ENCODE measurements at places on chromosomes 6 and 20.

GRCh38 chr6:145360865-145361264 lies 374.5 kb downstream of the EPM2A start:
- DNase-seq, result no peak

- DNase-seq, result no peak
These were observed 59.0 kb downstream of the HIVEP1 start for GRCh38 chr6:12071064-12071615.

DNA sequence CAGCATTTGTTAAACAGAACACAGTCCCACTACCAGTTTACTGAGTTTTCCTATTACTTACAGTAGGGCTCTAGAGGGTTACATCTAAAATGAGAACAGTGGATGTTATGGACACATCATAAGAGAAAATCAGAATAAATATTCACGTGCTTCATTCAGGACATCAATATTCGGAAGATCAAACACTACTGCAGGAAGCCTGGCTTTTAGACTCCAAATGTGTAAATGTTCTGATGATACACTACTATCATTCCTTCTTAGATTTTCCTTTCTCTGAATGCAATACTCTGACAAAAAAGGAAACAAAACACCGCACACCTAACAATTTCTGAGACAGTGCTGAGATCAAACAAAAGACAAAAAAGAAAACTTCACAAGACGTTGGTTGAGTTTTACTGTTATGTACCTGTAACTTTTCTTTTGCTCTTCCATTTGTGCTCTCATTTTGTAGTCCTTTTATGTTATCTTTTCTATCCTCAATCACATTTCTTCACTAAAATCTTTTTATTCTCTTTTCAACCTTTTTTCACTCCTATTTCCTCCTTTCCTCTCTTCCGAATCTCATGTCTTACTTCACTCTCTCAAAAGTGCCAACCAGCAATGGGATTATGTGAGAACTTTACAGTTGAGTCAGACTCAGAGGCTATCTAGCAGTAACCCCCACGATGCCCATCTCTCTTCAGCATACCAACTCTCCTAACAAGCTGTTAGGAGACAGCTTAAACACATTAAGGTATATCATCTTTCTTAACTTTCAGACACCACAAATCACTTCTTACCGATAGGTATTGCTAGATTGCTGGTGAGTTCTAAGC lies 1.7 kb downstream of the FAM184A start:
- DNase-seq, result no peak

DNA sequence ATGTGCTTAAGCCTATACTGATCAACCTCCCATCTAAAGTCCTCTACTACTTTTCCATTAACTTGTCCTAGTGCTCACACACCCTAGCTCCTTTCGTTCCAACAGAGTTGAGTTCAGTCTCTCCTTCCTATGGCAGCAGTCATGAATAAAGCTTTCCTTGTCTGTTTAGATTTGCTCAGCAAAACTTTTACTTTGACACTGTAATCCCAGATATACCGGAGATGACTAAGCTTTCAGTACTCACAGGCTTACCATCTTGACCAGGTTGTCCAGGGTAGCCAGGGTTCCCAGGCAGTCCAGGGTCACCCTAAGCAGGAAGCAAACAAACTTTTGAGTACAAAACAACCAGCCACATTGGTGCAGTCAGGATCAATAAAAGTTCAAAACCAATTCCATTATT lies 90.7 kb downstream of the COL21A1 start:
- DNase-seq, result no peak

DNA sequence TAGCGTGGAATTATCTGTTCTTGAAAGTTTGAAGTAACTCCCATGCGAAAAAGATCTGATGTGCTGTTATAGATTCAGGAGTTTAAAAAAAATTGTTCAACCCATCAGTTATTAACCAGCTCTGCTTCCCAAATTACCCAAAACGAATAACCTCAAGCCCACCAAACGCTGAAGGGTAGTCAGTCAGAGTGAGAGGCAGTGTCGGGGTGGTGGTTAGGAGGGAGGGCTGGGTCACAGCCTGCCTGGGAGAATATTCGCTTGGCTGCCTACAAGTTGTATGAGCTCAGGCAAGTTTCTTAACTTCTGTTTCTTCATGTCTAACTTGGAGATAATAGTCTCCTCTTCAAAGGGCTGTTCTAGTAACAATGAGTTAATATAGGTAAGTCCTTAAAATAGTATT lies 114.6 kb downstream of the JPH2 start:
- no peak for DNase-seq

- DNase-seq, result no peak
These were observed 220.4 kb downstream of the KHDC1L start for GRCh38 chr6:73004861-73005260.

- no peak for DNase-seq
These were observed 250.0 kb downstream of the HIVEP2 start for GRCh38 chr6:142695016-142695415.

GRCh38 chr6:5981126-5982026 lies 25.3 kb downstream of the NRN1 start:
- DNase-seq, result peak; percentile 37

- peak; percentile 81 for DNase-seq
These were observed 60.9 kb downstream of the RPRD1B start for GRCh38 chr20:38094373-38094891.

DNA sequence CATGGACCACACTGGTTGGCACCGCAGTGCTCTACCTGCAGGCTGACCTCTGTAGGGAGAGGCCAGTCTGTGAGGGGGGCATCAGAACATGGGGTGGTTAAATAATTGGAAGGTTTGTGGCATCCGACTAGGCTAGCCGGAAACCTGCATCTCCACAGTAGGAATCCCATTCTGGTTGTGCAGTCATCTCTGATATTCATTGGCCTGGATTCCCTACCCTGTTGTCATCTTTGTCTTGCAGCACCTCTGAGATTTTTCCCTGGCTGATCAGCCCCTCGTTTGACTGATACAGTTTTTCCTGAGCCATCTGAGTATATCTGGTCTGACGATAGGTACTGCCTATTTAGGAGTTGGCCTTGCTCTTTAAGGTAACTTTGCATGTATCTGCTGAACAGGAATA lies 259.4 kb downstream of the TMEM242 start:
- no peak for DNase-seq

DNA sequence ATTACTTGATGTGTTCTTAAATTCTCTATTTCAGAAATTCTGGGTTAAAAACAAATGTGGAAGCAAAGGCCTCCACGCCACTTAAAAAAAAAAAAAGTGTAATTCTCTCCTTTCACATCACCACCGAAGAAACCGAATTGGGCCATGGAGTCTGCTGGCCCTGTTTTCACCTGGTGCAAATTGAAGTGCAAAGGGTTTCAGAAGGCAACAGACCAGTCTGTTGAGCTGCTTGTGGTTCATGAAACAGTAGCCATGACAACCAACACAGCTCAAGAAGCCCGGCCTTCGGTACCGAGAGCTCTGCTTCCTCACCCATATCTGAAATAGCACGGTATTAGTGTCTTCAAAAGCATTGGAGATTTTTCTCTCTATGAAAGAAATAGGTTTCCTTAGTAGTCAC lies 63.1 kb downstream of the GMPR start:
- DNase-seq, result no peak

DNA sequence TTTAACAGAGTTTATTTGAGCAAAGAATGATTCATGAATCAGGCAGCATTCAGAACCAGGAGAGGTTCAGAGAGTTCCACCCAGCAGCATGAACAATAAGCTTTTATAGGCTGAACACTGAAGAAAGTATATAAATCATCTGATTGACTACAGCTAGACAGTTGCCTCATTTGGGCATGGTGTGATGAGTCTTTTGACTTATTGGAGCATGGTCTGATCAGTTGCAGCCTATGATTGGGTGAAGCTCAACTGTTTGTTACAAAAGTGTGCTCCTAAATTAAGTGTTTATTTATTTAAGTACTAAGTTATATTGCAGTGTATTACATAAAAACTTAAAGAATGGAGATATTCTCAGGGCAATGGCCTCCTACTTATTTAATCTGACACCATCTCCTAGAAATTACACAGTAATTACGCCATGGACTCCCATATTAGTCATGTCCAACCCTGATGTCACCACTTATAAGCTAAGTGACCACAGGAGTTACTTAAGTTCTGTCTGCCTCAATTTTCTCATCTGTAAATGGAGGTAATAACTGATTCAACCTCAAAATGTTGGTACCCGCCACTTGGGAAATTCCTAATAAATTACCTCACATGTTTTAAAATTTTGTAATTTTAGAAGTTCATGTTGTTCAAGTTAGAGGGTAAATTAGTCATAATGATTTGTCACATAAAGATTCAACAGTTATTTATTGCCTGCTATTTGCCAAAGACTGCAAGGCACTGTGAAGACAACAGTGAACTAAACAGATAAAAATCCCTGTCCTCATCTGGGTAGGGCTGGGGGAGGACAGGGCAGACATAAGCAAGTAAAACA lies 15.2 kb upstream of the ROS1 start:
- DNase-seq, result no peak

DNA sequence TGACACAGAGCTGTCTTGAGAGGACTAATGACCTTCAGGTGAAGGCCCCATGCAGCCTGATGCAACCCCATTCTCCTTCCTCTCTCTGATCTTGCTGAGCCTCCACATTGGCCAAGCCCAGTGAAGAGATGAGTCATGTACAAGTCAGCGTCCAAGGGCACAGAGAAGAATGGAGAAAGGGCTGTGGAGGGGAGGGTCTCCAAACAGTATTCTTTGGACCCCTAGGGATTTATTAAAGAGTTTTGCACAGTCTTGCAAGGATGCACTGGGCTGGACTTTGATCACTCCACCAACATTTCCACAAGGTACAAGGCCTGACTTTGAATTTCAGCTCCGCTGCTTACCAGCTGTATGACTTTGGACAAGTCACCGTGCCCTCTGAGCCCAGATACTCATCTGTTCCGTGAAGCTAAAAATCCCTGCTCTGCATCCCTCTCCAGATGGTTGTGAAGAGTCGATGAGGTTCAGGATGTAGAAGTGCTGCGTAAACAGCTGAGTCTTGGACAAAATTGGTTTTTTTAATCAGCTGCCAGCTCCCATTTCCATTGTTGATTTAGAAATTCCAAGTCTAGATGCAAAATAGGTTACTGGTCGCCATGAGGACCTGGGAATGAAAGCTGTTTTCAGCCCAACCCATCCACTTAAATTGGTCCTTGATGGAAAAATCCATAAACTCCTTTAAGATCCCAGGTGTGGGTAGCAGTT lies 14.1 kb upstream of the KCNG1 start:
- peak; percentile 49 for DNase-seq

GRCh38 chr6:156437121-156437879 lies 339.9 kb upstream of the ARID1B start:
- DNase-seq, result no peak

- no peak for DNase-seq
These were observed 9.4 kb downstream of the MDGA1 start for GRCh38 chr6:37688078-37688850.

DNA sequence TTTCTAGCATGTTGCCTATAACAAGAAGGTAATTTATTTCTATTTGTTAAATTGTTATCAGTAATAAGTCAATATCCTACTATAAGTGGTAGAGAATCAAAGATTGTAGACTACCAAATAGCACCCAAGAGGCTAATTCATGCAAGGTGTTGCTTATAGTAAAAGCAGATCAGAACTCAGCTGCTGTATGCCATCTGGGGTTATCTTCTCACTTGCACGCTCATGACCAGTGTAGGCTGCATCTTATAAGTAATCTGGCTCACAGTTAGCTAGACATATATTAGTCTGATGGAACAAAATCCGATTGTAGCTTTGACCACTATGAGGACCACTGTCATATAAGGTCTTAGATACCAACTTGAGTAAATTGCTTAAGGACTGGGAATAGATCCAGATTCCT lies 17.0 kb downstream of the TOP1 start:
- DNase-seq, result no peak

GRCh38 chr6:147117580-147117979 lies 86.6 kb upstream of the STXBP5 start:
- DNase-seq, result no peak

DNA sequence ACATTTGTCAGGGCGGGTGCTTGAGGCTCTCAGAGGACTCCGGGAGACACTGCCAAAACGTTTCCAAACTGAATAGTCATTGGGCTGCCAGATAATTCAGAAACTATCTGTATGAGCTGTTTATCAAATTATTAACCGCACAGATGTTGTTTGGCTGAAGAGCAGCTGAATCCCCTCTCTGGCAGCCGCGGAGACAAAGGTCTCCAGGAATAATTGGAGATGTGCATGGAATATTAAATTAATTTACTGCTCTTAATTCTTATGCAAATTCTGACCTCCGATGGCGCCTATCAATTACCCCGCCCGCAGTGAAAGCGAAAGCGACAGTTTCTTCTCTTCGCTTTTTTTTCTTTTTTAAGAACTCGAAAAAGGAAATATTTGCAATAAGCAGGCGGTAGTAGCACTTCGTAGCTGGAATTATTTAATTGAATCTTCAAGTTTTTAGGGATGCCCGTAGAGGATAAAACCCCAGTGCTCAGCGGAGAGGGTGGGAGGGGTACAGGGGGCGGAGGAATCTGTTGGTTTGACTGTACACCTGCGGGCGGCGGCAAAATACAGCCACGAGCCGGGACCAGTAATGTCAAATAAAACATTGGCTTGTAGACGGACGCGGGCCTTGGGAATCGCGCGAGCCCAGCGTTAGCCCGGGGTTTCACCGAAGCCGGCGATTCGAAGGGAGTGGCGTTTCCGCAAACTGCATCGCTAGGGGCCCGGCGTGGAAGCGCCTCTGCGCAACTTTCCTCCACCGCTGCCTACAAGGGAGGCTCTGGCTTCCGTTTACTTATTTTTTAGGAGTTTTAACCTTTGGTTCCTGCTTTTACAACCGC lies 6.2 kb downstream of the LINC00237 start:
- peak; percentile 42 for DNase-seq

DNA sequence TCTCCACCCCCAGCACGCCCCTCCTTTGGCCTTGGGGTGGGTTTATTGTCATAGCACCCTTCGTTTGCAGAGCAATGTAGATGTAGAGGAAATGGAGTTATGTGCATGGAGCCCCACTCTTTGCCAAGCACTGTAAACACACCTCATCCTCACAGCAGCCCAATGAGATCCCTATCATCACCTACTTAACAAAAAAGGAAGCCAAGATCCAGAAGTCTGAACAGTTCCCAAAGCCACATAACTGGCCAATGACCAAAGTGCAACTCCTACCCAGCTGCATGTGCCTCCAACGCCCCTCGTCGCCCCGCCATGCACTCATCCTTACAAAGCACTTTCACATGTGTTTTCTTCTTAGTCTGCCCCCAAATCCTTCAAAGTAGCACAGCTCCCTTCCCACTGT lies 21.8 kb upstream of the FOXQ1 start:
- DNase-seq, result no peak

GRCh38 chr6:125097186-125097585 lies 56.4 kb upstream of the TPD52L1 start:
- DNase-seq, result no peak

Data from MV-4-11 (cell line).